ENCODE measurements at places on chromosomes 1 and 21.
A peak's percentile ranks its signal among the peaks of the same experiment; 100 is the strongest.

DNA sequence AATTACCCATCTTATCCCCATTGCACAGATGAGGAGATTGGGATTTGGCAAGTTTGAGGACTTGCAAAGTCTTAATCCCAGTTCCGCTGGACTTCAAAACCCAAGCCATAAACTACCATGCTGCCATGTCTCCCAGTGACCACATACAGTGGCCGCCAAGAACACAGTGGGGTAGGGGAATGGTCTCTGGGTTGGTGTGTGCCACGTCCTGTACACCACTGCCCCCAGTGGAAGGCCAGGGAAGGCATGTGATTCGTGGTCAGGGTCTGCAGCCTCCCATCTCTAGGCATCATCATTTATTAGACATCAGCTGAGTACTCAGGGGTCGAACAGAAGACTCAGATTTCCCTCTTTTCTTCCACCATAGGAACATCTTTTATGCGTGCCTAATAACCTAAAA is 76.0 kb downstream of the MAN1C1 start:
- no peak for DNase-seq

GRCh38 chr21:45299864-45300785 is 12.4 kb upstream of the POFUT2 start:
- no peak for DNase-seq

DNA sequence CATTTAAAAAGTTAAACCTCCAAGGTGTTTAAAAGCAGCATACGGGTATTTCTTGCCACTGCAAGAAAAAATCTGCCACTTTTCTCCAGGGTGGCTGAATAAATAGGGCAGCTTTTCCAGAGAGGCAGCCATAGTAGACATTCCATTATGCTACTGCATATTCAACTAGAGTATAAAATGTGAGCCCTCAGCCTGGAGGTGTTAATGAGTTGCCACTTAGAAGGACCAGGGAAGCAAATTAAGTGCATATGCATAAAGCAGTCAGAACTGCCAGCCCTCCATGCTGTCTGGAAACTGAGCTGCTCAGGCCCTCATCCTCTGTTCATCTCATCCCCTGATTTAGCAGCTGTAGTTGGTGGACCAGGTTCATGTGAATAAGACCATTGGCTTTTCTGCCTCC is 99.4 kb downstream of the DIRAS3 start:
- no peak for DNase-seq

- DNase-seq, result no peak
Observed at GRCh38 chr1:200671235-200671786, 1.6 kb upstream of the DDX59 start.

DNA sequence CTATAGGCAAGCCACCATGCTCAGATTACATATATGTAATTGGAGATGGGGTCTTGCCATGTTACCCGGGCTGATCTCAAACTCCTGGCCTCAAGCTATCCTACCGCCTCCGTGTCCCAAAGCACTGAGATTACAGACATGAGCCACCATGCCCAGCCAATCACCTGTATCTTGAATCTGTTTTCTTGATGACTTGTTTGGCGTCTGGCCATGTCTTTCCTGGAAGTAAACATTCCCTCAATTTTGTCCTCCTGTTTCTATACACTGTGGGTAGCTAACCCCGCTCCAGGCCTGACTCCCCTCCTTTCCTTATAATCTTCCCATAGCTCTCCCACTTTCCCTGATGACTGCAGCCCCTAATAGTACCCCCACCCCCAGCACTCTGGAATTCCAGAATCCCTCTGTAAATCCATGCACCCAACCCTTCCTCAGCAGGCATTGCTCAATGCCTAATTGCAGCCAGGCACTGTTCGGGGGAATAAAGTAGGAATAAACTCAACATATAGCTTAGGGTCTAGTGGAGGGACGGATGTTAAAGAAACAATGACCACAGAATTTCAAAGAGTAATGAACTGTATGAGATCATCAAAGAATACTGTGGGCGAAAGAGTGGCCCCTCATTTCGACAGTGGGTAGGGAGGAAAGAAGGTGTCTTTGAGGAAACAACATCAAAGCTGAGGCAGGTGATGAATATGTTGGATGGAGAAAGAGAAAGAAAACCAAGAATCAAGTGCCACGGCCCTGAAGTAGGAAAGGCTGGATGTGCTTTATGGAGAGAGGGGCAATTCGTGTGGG is 161.5 kb downstream of the ADSS2 start:
- no peak for DNase-seq

DNA sequence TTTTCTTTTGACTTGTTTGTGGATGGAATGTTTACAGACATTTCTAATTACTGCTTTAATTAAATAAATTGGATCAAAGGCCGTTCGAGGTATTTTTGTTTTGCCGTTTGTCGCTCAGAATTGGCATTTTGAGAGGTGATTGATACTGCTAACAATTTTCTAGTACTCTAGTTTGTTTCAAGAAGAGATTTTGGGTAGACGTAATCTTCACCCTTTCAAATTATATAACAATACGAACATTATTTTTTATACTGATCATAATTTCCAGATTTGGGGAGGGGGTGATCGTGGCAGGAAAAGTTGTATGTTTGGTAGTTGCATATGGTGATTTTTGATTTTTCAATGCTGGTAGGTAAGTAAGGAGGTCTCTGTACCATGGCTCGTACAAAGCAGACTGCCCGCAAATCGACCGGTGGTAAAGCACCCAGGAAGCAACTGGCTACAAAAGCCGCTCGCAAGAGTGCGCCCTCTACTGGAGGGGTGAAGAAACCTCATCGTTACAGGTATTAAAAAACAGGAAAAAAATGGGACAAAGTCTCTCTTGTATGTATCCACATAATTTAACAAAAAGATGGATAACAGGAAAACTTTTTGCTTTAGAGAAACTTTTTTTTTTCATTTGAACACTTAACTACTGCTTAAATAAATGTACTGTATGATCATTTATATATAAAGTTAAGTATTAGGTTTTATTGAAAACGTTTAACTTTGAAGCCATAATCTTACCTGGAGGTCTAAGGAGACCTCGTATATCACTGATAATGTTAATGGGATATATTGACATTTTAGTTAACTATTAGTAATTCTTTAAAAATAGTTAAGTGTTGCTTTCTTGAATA is 1.7 kb downstream of the H3-3A start:
- peak; percentile 52 for DNase-seq

GRCh38 chr1:168223681-168224540 is 1.9 kb upstream of the SFT2D2 start:
- DNase-seq, result no peak

DNA sequence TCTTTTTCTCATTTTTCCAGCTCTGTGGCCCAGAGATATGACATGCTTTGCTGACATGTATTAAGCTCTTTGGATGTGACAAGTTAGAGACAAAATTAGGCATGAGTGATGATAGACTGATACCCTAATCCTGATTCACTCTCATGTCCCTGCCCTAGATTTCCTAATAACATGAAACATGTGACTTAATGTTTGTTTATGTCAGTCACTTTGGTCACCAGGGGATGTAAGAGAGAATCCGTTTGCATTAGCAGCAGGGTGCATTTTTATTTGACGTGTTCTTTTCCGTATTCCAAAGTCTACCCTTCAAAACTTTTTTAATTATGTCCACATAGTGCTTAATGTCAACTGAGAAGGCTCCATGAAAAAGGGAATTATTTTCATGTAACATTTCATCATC is 192.4 kb downstream of the HMCN1 start:
- no peak for DNase-seq

GRCh38 chr1:54950006-54950368 is 30.4 kb upstream of the TMEM61 start:
- DNase-seq, result no peak

DNA sequence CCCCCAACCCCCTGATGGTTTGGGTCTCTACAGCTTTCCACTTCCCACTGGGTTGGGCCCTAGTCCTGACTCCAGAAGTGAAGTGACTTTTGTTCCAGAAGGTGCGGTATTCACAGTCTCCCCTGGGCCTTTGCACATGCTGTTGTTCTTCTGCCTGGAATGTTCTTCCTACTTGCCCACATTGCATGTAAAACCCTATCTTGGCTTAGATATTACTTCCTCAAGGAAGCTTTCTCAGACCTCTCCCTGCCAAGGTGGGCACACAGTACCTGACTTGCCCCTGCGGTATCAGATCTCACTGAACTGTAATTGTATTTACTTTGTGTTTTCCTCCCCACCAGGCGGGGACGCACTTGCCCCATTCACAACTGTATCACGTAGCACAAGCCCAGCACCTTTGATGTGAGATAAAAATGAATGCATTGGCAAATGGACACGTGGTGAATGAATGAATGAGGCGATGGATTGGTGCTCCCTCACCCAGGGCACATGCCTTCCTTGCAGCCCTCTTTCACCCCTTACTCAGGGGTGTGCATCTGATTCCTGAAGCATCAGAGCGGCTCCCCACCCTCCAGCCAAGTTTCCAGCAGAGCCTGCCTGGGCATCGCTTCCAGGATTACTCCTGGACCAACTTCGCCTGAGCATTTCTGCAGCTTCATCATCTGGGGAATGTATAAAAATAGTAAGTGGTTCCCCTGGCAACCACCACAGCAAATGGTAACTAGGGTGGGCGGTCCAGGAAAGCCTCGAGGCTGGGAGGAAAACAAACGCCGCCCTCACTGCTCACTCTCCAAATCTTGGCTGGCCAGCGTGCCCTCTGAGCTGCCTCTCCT is 19.8 kb downstream of the NENF start:
- no peak for DNase-seq

GRCh38 chr1:214002472-214002871 is 14.7 kb downstream of the PROX1 start:
- no peak for DNase-seq

- no peak for DNase-seq
Observed at GRCh38 chr1:112264010-112264409, 132.0 kb upstream of the CTTNBP2NL start.

GRCh38 chr21:34915364-34915841 is 133.7 kb downstream of the RUNX1 start:
- no peak for DNase-seq

DNA sequence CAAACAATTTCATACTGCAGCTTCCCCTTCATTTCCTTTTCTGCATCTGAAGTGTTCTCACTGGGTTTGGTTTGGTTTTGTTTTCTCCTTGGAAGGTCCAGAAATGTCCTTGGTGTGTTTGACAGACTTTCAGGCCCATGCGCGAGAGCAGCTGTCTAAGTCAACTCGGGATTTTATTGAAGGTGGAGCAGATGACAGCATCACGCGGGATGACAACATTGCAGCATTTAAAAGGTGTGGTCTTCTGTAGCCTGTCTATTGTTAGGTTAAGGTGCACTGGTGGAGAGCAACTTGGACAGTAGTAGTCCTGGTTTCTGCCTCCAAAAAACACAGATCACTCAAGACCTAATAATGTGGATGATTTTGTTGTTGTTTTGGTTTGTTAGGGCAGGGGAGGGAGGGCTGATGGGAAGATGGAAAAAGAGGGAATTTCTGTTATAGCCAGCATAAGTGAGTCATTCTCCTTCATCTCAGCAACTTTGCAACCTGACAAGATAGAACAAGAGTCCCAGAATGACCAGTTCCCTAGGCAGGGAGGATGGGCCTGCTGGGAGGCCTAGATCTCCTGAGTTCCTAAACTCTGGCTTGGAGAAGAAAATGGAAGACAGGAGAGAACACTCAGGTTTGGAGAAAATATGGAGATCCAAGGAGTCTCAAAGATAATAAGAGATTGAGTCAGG is 12.5 kb downstream of the HAO2 start:
- DNase-seq, result no peak

DNA sequence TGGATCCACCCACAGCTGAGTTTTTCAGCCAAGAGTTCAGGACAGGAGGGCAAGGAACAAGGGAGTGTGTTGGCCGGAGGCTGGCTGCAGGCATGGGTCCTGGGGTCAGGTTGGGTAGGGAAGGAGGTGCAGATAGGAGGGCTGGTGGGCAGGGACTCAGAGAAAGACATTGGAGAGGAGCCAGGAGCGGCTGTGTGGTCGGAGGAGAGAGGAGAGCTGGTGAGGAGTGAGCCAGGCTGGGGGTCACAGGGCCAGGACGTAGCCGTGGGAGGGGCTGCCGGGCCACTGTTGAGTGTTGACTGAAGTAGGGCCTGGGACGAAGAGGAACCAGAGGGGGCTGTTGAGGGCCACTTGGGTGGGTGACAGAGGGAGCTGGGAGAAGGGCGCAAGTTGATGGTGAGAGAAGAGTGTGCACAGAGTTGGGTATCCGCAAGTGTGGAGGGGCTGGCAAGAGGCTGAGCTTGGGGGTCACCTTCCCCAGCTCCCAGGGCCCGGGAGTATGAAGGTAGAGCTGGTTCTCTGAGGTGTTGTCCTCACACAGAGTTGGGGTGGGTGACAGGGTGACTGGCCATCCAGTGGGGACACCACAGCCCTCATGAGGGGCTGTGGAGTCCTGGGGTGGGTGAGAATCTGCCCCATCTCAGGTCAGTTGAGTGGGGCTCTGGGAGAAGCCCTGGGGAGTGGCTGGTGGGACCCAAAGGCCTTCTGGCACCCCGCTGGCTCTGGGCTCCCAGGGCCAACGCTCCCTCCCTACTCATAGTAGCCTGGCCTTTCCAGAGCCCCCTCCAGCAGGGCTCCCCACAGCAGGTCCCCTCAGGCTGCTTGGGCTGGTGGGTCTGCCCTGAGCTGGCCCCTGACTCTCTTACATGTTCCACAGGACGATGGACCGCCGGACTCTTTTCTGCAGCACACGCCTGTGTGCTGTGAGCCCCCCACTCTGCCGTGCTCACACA is 21.9 kb downstream of the PODN start:
- no peak for DNase-seq

GRCh38 chr21:39088831-39089380 is 94.3 kb downstream of the PSMG1 start:
- no peak for DNase-seq

- DNase-seq, result peak; percentile 62
Observed at GRCh38 chr1:246216906-246217305, 290.2 kb downstream of the SMYD3 start.

GRCh38 chr1:30586671-30587070 is 136.7 kb downstream of the MATN1 start:
- DNase-seq, result no peak

DNA sequence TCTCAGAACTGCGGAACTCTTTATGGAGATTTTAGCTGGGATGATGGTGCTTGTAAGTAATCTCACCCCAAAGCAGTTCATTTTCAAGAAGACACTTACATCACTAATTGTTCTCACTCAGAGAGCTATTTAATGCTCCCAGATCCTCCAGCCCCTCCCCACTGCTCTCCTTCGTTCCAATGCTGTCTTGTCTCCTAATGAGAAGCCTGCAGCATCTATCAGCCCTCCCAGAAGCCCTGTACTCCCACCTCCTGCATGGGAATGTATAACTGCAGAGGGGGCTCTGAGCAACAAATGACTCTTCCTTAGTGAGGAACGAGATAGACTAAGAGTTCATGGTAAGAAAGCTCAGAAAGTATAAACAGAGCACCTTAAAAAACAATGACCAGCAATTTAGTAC is 377.4 kb upstream of the RUNX1 start:
- DNase-seq, result no peak

GRCh38 chr1:201928266-201928665 is 18.1 kb downstream of the LMOD1 start:
- no peak for DNase-seq

DNA sequence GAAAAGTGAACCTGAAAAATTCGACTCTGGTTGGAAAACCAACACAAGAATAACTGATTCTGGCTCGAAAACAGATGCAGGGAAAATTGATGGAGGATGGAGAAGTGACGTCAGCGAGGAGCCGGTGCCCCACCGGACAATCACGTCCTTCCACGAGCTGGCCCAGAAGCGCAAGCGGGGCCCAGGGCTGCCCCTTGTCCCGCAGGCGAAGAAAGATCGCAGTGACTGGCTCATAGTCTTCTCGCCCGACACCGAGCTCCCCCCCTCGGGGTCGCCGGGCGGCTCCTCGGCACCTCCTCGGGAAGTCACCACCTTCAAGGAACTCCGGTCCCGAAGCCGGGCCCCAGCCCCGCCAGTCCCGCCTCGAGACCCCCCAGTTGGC is 1.9 kb downstream of the RUSC1 start:
- peak; percentile 50 for DNase-seq

- no peak for DNase-seq
Observed at GRCh38 chr1:91889717-91890459, 3.9 kb upstream of the TGFBR3 start.

GRCh38 chr1:106526650-106527049 is 529.8 kb upstream of the PRMT6 start:
- DNase-seq, result no peak
